ENCODE measurements at places on chromosomes 7 and 10.

DNA sequence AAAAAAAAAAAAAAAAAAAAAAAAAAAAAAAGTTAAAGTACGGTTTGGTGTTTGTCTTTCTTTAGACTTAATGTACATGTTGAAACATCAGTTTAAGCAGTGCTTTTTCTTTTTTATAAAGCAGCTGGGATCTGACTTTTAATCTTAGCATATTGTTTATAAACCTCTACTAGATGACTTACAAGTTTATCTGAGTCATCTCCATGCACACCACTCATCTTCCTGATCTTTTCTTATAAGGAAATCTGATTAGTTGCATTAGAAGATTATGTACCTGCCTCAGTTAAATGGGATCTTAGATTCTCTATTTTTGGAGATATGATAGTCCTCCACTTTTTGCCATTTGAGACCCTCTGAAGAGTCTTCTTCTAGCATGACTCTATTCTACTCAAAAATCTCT, 391.9 kb upstream of the LRGUK start:
- DNase-seq: no peak

DNA sequence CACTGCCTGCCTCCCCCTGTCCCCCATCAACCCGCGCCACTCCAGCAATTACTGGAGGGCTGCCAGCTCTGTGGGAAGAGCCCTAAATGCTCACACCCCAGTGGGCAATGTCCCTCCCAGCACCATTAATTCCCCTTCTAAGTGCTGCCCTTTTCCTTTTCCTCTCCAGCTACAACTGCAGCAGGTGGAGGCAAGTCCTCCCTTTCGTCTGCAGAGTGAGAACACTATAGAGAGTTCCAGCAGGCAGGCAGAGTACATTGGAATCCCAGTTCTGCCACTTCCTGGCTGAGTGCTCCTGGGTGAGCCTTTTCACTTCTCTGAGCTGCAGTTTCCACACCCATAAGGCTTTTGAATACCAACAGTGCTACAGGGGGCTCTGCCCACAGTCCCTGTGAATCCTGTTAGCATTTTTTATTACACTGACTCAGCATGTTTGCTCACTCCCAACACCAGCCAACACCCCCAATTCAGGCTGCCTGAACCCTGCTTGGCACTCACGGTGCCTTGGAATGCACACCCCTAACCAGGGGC, 447.0 kb downstream of the GRID1 start:
- DNase-seq: no peak

DNA sequence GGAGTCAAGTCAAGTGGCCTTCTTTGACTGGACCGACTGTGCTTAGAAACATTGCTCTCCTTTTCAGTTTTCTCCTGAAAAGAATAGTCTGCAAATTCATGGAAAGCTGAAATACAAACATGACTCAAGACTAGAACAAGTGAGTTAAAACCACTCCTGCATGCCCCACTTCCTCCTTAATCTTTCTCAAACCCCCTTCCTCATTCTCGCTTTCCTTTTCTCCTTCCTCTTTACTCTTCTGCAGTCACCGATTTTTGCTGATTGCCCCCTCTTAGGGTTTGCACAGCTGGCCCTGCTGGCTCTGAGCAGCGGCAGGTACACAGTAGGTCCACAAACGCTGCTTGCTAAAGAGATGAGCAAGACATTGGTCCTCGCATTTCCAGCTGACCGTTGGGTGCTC, 34.8 kb upstream of the MKI67 start:
- no peak for DNase-seq

- peak; percentile 26 for DNase-seq
These were observed 101.7 kb downstream of the HOXA1 start for GRCh38 chr7:26993816-26994810.

- peak; percentile 28 for DNase-seq
These were observed 73.9 kb upstream of the LEP start for GRCh38 chr7:128167042-128167701.

- DNase-seq: no peak
These were observed 33.5 kb downstream of the REEP3 start for GRCh38 chr10:63554657-63555056.

DNA sequence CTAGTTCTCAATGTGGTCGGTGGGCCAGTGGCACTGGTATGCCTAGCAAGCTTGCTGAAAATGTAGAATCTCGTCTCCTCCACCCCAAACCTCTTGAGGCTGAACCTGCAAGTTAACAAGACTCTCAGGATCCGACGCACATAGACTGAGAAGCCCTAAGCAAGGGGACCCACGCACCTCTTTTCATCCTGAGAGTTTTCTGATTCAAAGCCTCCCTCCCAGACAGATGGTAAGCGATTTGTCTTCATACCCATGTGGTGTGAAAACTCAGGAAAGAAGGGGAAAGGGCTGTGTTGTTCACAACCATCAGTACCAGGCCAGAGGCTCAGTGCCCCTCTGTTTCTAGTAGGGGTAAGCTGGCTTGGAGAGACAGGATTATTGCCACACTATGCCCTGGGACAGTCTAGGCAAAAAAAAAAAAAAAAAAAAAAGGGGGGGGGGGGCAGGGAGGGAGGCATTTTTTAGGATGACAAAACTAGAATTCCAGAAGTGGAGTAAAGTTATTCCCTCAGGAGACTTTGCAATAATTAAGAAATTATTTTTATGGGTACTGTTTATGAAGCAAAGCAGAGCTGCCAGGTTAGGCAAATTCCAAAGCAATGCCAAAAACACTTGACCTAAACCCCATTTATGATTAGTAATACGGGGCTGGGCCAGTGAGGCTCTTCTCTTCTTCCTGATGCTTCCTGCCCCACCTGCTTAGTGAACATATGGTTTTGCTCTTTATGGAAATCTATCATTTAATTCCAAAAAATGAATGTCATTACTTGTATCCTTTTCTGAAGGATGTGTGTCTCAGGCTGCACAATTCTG, 117.6 kb upstream of the PDLIM1 start:
- DNase-seq: no peak

GRCh38 chr10:132607491-132607890, 69.9 kb downstream of the INPP5A start:
- DNase-seq: no peak

All from stomach (tissue), 19 donors.